Stimulated activated CD8-positive, alpha-beta memory T cell treated with anti-CD3 and anti-CD28 coated beads, Interleukin-15, amount 100 ng/mL, for 24 hours (primary cell): ENCODE measurements at places on chromosomes 12 and 14.

GRCh38 chr14:63960926-63961567 lies 108.2 kb downstream of the SYNE2 start:
- no peak for DNase-seq

- DNase-seq = no peak
Observed at GRCh38 chr14:96261772-96262655, 6.0 kb downstream of the BDKRB1 start.

GRCh38 chr12:17139931-17140330 lies 534.0 kb upstream of the LMO3 start:
- no peak for DNase-seq

DNA sequence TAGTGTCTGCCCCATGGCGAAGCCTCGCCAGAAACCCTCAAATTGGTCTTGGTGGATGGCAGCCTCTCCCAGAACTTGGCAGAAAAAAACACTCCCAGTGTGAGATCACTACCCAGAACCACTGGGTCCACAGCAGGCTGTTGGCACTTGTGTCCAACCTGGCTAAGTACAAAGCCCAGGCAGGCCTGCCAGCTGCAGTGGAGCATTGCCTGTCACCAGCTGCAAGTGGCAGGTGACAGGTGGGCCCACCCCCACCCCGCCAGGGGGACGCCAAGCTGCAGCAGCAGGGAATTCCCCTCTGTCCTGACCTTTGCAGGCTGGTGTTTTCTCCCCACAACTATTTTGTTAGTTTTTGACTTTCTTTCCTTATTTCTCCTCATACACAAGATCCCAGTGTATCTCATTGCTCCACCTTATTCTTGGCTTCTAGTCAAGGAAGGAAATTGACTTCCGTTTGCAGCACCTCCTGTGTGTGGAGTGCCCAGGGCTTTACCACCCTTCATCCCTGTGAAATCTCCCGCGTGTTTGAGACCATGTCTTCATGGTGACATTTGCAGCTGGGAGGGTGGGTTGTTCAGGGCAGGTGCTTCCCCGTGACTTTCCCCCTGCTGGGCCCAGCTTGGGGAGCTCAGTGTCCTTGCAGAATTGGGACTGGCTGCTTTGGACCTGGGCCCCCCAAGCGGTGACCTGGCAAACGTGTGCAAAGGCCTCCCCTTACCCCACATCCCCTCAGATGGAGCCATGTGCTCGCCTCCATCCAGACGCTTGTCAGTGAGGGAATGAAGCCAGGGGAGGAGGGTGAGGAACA lies 73.8 kb upstream of the RIN3 start:
- no peak for DNase-seq

- peak; percentile 87 for DNase-seq
Observed at GRCh38 chr12:1939801-1940607, 21.6 kb upstream of the CACNA2D4 start.

- DNase-seq = no peak
Observed at GRCh38 chr14:38941488-38941887, 161.5 kb downstream of the SEC23A start.

DNA sequence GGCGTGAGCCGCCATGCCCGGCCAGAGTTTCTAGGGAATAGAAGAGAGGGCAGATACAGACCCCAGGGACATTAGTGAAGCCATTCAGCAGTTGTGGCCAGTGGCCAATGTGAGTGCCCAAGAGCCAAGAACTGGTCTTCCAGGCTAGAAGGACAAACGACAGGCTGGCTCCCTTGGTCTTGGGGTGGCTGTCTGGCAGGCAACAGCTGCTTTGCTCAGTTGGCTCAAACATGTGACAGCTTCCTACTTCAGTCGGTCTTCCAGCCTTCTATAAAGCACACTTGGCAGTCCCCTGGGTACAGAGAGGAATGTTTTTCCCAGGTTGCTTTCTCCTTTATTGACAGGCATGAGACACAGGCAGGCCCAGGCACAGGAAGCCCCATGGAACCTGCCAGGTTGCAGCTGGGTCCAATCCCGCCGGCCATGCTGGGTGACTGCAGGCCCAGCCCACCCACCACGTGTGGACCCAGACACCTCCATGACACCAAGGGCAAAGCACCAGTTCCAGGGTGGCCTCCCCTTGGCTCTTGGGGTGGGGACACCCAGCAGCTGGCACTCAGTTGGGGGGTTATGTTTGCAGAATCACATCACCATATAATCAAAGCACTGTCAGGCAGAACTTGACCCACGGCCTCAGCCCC lies 15.4 kb downstream of the CHGA start:
- DNase-seq = no peak

DNA sequence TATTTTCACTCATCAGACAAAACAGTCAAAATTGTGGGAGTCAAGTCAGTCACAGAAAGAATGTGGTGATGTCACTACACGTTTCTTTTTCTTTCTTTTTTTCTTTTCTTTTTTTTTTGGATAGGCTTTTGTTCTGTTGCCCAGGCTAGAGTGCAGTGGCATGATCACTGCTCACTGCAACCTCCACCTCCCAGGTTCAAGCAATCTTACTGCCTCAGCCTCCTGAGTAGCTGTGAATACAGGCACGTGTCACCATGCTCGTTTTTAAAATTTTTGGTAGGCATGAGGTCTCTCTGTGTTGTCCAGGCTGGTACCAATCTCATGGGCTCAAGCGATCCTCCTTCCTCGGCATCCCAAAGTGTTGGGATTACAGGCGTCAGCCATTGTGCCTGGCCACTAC lies 2.3 kb downstream of the CLECL1 start:
- DNase-seq = no peak

GRCh38 chr14:92460916-92461579 lies 52.5 kb upstream of the RIN3 start:
- DNase-seq = no peak

DNA sequence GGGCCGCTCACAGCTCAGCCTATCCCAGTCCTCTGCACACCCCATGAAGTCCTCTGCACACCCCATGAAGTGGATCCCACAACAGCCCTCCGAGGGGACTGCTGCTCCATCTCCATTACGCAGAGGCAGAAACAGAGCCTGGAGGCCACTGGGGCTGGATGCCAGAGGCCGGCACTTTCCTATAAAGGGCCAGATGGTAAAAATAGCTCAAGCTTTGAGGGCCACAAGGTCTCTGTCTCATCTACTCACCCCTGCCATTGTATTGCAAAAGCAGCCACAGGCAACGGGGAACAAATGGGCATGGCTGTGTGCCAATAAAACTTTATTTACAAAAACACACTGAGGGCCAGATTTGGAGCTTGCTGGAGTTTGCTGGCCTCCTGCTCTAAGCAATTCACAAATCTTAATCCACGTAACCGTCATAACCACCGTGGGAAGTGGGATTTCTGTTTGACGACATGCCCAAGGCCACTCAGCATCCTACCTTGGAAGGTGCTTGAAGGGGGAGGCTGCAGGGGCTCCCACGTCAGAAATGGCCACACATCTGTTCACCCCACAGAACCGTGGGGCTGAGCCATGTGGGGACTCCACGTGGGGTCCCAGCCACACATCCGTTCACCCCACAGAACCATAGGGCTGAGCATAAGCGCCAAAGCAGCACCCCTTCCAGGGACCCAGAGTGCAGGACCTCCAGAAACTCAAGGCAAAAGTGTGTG lies 92.0 kb downstream of the NCOR2 start:
- no peak for DNase-seq

GRCh38 chr12:75876832-75877762 lies 154.5 kb downstream of the PHLDA1 start:
- DNase-seq = no peak

- no peak for DNase-seq
Observed at GRCh38 chr12:119444462-119445044, 110.0 kb downstream of the CCDC60 start.

DNA sequence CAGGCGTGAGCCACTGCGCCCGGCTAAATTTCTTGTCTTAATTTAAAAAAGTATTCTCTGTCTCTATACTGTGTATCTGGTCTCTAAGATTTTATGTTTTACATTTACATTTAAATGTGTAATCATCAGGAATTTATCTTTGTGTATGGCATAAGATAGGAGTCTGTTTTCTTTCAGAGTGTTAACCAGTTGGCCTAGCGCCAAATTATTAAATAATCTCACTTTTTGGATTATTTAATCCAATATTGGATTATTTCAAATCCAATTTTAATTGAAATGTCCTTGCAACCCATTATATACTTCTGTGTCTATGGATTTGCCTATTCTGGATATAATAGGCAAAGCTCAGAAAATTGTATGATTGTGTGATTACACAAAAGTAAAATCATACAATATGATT lies 45.0 kb downstream of the BAZ2A start:
- DNase-seq = no peak

GRCh38 chr14:77561881-77562280 lies 54.6 kb downstream of the SPTLC2 start:
- DNase-seq = no peak

- DNase-seq = no peak
Observed at GRCh38 chr12:57049119-57049446, 846 bp downstream of the MYO1A start.

- DNase-seq = no peak
Observed at GRCh38 chr14:95523051-95523814, 6.8 kb upstream of the SYNE3 start.

- DNase-seq = peak; percentile 33
Observed at GRCh38 chr12:50055831-50056638, 1.4 kb upstream of the ASIC1 start.

GRCh38 chr14:93976477-93977057 lies at the start of gene ASB2:
TSS of gene ASB2 (minus strand) at chr14:93976570. CDS start at chr14:93964539, 12,031 bp downstream.
- DNase-seq = no peak

DNA sequence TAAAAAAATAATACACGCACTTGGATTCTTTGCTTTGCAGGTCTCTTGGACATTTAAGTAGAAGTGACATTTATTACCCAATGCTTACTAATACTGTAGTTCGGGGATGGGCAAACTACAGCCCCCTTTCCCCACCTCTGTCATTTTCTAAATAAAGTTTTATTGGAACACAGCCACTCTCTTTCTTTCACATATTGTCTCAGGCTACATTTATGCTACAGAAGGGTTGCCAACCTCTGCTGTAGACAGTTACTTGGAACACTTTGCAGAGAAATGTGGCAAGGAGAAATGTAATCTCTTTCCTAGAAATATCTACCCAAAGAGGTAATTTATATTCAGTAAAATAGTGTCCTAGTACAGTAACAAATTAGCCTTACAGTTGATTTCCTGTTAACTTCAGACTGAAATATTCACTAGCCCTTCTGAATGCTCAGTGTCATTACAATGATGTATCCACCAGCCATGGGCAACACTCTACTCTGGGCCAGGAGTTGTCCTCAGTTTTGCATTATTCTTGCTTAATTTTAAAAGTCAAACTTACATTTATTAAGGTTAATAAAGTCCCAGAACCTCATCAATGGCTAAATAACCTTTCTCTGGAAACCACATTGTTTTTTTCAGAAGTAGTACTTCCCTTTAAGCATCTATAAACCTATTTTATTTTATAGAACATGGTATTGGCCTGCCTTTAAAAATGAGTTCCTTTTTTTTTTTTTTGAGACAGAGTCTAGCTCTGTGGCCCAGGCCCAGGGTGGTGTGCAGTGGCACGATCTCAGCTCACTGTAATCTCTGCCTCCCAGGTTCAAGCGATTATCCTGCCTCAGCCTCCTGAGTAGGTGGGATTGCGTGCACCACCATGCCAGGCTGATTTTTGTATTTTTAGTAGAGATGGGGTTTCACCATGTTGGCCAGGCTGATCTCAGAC lies 269.6 kb upstream of the AMIGO2 start:
- DNase-seq = no peak

GRCh38 chr12:1995205-1995896 lies 8.9 kb downstream of the DCP1B start:
- DNase-seq = no peak

- DNase-seq = no peak
Observed at GRCh38 chr14:73392329-73393257, 65.8 kb downstream of the NUMB start.

- no peak for DNase-seq
Observed at GRCh38 chr14:103074729-103075367, 9.2 kb upstream of the LBHD2 start.

DNA sequence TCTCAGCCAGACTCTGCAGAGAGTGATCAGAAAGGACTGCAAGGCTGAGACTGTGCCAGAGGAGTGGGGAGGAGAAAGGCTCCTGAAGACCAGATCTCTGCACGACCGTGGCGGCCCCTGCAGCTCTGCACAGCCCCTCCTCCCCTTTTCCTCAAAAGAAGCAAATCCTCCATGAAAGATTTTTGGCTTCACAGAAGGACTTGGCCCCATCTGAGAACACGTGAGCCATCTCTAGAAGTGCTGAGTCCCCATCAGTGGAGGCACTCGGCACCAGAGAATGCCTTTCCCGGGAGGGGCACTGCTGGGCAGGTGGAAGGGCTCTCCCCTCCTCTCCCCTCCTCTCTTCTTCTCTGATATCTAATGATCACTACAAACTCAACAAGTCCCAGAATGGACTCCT lies 6.8 kb downstream of the FIGNL2 start:
- DNase-seq = no peak

GRCh38 chr14:99931308-99931707 lies 133.9 kb upstream of the EVL start:
- no peak for DNase-seq

GRCh38 chr14:82192387-82192786 lies 658.7 kb upstream of the SEL1L start:
- no peak for DNase-seq

DNA sequence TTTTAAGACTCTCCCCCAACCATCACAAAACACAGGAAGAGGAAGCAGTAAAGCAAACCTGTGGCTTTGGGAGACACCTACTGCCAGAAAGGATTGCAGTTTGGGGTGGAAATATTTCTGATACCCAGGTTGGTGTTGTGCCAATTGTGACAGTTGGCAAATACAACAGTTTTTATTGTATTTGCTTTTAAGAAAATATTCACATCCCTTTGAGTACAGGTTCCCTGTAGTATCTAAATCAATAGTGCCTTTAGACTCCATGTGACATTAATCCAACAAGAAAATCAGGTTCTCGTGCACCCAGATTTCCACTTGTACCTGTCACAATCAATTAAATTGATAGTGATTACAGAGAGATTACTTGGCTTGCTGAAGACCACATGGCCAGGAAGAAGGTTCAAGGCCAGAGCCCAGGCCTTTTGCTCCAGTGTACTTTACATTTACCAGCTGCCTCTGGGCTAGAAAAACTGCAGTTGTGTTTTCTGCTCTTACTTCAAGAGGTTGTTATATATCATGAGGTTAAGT lies 361.2 kb downstream of the ATP23 start:
- DNase-seq = no peak

DNA sequence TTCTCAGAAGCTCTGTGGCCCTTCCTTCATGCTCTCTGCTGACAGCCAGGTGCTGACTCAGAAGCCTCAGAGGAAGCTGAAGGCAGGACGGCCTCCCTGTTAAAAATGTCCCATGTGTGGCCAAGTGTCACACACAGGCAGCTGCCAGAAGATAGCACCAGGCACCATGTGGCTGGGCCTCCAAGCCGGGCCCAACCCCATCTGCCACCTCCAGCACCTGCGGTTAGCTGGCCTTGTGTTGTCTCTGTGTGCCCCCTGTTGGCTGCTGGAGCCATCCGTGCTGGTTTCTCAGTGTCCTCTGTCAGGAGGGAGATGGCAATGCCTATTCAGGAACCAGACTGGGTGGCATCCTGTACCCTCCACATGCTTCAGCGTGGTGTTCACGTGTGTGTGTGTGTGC lies 63.2 kb downstream of the TSPAN11 start:
- no peak for DNase-seq

- DNase-seq = no peak
Observed at GRCh38 chr12:85309125-85309566, 29.1 kb downstream of the ALX1 start.

- DNase-seq = no peak
Observed at GRCh38 chr12:6541371-6542165, 7.3 kb downstream of the GAPDH start.
